ENCODE measurements at places on chromosomes 7 and 10. TPM values are rescaled to one million over a fixed set of nuclear protein-coding genes. Genes with fewer than 3 reads are reported as not detected.

AMZ1 gene
- total RNA-seq: 0.50 TPM

AS3MT gene
- total RNA-seq: 5.1 TPM

GRCh38 chr10:132959559-132959961 is 17.2 kb upstream of the CFAP46 start:
- ATAC-seq: no peak

- ATAC-seq: no peak
These were observed 92.4 kb downstream of the PCDH15 start for GRCh38 chr10:54708591-54708990.
